ENCODE measurements at places on chromosomes 7 and 10.
A peak's percentile ranks its signal among the peaks of the same experiment; 100 is the strongest.

GRCh38 chr10:35909121-35909720 lies 267.1 kb upstream of the FZD8 start:
- no peak for DNase-seq

DNA sequence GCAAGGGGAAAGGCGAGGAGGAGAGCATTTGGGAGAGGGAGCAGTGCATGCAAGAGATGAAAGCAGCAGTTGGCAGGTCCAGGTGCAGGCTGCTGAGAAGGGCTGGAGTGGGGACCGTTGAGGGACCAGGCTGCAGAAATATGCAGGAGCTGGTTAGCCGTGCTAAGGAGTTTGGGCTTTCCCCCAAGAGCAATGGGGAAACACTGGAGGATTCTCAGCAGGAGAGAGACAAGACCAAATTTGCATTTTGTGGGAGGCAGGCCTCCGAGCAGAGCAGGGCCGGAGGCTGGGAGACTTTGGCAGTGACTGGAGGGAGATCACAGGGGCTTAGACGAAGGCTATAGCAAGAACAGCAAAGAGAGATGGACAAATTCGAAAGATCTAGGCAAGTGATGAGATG lies 11.8 kb downstream of the BTBD16 start:
- DNase-seq = no peak

DNA sequence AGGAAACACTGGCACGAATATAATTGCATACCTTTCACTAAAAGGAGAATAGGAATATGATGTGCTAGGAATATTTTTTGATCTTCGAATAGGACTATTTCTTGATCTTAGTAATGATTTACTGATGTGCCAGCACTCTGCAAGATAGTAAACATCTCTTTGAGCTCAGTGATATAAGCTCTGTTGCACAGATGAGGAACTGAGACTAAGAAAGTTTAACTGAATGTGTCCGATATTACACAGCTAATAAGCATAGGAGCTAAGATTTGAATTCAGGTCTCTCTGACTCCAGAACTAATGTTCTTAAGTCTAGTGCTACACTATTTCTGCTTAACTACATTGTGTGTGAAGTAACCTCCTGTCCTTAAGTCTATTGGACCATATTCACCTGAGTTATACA lies 98.4 kb upstream of the PTPRZ1 start:
- DNase-seq = no peak

GRCh38 chr10:12614177-12614995 lies 265.0 kb downstream of the CAMK1D start:
- peak; percentile 51 for DNase-seq

GRCh38 chr10:117801691-117802090 lies 245.1 kb downstream of the RAB11FIP2 start:
- DNase-seq = no peak

GRCh38 chr7:111865430-111865829 lies 303.1 kb upstream of the IMMP2L start:
- DNase-seq = no peak

GRCh38 chr7:157745721-157746709 lies 409.2 kb downstream of the DNAJB6 start:
- no peak for DNase-seq

DNA sequence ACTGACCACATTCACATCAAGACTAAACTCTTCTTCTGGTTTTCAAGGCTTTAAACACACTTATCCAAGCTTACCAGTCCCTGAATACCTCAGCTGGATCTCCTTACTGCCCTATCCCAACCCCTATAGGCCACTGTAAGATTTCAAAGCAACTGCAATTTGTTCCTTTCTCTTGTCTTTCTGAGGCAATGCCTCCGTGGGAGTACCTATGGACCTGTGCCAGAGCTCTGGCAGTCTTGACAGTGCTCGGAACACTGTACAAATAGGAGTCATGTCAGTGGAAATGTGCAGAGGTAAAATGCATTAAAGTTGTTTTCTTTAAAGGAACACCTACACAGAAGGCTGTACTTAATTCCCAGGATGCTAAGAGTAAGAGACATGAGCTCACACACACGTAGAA lies 124.7 kb downstream of the CNOT4 start:
- no peak for DNase-seq

- peak; percentile 84 for DNase-seq
Measured at GRCh38 chr7:39248692-39249090, 271.0 kb downstream of the POU6F2 start.

DNA sequence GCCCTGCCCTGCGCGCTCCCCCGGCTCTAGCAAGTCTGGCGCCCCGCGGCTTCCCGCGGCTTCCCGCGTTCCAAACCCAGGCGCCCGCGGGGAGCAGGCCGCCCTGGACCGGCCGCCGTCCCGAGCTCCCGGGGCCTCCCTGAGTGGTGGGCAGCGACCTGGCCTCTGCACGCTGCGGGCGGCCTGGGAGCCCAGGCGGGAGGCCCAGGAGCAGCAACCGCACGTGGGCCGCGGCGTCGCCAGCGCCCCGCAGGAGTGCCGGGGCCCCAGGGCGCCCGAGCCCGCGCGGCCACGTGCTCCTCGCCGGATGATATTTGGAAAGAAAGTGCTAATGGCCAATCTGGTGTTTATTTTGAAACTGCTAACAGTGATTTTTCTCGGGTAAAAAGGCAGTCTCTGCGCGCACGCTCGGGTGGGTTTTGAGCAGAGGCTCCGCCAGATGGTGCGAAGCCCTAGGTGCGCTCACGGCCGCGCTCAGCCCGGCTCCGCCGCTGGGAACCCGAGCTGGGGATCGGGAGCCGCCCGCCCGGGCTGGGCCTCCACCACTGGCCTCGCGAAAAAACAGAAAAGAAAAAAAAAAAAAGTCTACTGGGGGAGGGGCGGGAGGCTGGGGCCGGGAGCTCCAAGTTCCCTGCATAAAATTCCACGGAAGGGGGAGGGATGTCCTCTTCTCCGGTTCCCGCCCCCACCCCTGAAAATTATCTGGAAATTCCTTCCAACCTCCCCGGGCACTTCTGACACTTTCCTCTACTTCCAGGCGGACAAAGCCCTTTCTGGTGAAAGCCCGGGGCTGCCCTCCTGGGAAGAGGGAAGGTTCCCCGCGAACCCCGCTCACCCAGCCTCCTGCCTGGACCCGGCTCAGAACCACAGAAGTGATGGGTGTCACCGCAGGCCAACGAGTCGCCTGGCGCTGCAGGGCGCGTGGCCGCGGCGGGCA lies 4.3 kb downstream of the EBF3 start:
- peak; percentile 51 for DNase-seq

DNA sequence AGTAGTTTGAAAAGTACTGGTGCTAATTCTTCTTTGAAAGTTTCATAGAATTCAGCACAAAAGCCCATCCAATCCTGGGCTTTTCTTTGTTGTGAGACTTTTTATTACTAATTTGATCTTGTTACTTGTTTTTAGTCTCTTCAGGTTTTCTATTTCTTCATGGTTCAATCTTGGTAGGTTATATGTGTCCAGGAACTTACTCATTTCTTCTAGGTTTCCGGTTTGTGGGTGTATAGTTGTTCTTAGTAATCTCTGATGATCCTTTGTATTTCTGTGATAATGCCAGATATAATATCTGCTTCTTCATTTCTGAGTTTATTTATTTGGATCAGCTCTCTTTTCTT lies 147.5 kb downstream of the RTKN2 start:
- no peak for DNase-seq

DNA sequence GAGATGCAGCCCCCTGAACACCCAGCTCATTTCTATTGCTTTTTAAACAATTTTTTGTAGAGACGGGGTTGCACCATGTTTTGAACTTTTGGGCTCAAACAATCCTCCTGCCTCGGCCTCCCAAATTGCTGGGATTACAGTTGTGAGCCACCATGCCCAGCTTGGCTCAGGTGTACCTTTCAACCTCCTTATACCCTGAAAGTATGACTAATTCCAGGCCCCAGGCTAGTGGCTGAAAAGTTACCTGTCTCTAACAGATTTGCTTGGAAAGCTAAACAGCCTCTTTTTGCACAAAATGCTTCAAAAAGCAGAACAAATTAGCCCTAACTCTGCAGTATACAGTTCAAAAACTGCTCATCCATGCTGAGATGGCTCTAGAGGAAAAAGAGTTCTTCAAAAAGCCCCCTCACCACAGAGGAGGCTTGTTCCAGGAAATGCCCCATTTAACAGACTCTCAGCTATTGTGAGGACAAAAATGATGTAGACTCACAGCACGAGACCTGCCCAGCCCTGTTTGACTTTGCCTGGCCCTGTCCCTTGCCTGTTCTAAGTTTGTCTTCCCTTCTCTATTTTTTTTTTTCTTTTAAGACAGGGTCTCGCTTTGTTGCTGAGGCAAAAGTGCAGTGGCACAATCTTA lies 13.4 kb upstream of the AP1S1 start:
- DNase-seq = no peak

DNA sequence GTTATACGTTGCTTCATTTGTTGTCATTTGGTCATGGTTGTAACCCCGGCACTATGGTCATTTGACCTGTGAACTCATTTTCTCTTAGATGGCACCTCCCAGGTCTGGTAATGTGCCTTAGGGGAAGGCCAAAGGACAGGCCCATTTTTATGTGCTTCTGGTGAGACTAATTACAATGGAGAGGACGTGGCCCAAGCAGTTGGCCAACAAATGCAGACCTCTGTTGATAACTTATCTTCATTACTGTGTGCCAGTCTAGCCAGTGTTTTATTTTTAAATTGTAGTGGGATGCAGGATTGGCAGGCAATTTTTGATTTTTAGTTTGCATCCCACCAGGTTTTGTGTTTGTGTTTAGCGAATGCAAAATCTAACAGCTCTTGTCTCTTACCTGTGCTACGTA lies 321.5 kb upstream of the AKR1E2 start:
- DNase-seq = no peak

DNA sequence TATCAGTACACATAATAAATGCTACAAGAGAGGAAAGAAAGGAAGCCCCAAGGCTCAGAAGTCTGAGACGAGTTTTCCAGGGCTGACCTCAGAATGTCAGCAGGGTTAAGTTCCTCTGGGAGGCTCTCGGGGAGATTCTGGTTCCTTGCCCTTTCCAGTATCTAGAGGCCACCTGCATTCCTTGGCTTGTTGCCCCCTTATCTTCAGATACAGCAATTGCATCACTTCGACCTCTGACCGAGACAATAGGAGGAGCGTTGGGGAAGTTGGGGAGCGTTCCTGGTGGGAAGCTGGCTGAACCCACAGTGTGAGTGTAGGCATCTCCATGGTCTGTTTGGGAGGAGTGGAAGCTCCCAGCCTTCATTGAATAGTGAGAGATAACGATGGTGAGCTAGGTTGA lies 72.0 kb upstream of the MTPN start:
- DNase-seq = no peak

DNA sequence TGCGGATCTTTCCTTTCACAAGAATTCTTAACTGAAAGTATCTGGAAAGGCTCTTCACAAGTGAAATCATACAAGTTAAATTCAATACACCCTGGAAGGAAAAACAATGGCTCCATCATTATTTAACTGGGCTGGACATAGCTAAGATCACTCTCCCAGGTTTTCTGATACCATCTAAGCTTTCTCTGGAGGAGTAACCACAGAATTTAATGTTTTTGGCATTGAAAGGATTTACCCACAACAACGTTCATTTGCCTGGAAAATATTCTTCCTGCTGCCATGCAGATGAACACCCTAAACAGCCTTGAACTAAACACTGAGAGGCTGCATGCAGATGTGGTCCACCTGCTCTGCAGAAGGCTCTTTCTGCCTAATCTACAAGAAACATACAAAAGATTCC lies 4.3 kb downstream of the NEBL start:
- no peak for DNase-seq
